ENCODE measurements at places on chromosomes 5 and 9.

DNA sequence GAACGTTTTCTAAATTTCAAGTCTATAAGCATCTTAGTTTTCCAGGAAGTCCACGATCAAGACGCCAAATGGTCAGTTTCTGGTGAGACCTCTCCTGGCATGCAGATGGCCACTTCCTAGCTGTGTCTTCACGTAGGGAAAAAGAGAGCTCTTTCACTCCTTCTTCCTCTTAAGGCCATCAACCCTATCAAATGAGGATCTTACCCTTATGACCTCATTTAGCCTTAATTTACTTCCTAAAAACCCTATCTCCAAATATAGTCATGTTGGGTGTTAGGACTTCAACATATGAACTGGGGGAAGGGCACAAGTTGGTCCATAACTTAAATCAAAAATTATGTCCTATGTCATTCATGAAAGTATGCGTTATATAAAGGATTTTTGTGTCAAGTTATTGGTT, 229.5 kb downstream of the ARL15 start:
- no peak for DNase-seq

DNA sequence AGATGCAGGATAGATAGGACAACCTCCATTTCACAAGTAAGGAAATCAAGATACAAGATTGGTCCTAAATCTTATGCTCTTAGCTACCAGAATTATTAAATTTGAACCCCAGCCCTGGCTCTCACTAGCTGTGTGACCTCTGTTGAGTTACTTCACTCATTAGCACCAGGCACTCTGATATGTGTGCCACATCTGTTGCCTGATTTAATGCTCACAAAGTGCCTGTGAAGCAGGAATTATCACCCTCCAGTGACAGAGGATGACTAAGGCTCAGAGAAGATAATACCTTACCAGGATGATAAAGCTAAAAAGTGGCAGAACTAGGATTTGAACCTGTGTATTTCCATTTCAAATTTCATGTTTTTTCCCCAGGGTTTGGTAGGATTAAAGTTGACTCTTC, 110.0 kb downstream of the PLPPR1 start:
- DNase-seq, result no peak

- peak; percentile 0 for DNase-seq
Observed at GRCh38 chr9:71819115-71819739, 50.9 kb upstream of the CEMIP2 start.

- no peak for DNase-seq
Observed at GRCh38 chr5:4873652-4874051, 266.5 kb upstream of the ADAMTS16 start.

- no peak for DNase-seq
Observed at GRCh38 chr5:170701334-170701733, 82.2 kb upstream of the GABRP start.

DNA sequence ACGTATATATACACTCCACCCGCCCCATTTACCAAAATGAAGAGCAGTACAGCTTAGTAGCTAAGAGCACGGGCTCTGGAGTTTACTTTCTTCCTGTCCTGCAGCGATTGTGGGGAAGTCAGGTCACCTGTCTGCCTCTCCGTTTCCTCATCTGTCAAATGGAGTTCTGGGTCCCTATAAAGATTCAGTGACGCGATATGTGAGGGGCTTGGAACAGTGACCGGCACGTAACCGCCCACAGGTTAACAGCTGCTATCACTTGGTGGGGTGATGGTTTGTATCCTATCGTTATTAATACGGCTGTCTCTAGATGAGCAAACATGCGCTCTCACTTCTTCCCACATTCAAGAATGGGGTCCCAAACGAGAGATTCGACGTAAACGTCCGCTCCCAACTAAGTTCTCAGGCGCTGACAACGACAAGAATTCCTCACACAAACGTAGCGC, 426 bp downstream of the FAM114A2 start:
- peak; percentile 27 for DNase-seq

- no peak for DNase-seq
Observed at GRCh38 chr9:12604164-12604821, 88.9 kb upstream of the TYRP1 start.

- no peak for DNase-seq
Observed at GRCh38 chr5:74155501-74155900, 485.0 kb downstream of the ENC1 start.

GRCh38 chr9:81146684-81147337, 542.5 kb downstream of the TLE1 start:
- DNase-seq, result peak; percentile 86

GRCh38 chr5:147472664-147473475, 37.0 kb downstream of the DPYSL3 start:
- DNase-seq, result no peak

DNA sequence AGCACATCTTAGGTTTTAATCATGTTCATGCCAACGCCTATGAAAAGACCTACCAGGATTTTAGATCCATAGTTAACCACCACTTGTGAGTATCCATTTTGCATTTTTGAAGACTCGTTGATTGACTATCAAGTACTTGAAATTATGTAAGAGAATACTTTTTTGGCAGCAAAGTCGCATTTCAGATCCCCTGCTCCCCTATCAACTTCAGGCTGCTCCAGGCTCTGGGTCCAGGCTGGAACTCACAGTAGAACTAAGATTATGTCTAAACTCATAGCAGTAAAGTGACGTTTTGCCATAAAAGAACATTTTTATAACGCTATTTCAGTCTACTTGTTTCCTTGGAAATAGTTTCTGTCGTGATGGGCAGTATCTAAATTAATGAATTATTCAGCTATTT, 267.7 kb downstream of the FANCC start:
- peak; percentile 9 for DNase-seq

DNA sequence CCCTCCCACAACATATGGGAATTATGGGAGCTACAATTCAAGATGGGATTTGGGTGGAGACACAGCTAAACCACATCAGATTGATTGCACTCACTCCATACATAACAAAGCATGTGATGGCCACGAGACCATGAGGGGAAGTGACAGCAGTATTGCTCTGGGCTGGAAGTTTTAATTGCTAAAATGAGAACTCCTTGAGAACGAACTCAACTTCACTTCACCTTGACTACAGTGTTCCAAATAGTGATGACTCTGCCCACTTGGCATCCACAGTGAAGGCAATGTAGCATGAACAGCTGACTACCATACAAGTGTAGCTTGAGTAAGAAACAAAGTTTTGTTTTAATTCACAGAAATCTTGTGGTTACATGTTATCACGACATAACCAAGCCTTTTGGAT, 739 bp upstream of the SPINK7 start:
- DNase-seq, result no peak

DNA sequence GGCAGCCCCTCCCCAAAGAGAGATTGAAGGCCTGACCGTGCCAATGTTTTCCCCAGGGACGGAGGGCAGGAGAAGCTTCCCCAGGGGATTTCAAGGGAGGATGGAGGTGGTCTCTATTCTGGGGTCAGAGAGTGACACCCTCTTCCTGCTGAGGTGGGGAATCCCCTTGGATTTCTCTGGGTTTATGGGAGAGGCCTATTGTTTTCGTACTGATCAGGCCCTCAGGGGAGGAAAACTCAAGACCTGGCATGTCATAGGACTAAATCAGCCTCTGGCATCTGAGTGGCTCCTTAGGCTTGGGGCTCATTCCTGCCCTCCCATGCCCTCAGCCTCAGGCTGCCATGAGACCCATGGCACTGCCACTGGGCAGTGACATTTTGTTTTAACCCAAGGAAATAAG, 44.6 kb downstream of the IRF1 start:
- DNase-seq, result no peak

- DNase-seq, result no peak
Observed at GRCh38 chr5:131848662-131849061, 51.8 kb upstream of the FNIP1 start.

GRCh38 chr5:146754621-146755020, 123.9 kb downstream of the PPP2R2B start:
- DNase-seq, result no peak

GRCh38 chr9:134339183-134339806, 13.0 kb downstream of the RXRA start:
- no peak for DNase-seq

DNA sequence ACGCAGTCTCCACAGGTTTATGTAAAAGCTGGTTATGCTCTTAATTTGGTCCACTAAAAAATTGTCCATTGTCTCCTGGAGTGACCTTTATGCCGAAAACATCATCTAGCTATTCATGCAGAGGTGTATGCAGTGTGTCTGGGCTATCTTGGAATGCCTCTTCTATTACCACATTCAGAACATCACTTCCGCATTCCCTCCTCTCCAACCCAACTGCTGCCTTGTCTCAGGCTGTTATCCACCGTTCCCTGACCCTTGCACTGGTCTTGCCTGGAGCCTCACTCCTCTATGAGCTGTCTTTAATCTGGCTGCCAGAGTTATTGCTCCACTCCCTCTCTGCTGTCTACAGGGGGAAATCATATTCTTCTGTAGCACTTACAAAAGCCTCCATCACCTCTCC, 214.1 kb upstream of the ANKRD55 start:
- DNase-seq, result no peak
